ENCODE measurements at places on chromosomes 4 and X.

GRCh38 chr4:117421706-117422105 lies 336.3 kb upstream of the TRAM1L1 start:
- no peak for DNase-seq

GRCh38 chr4:173243321-173243720 lies 74.7 kb downstream of the GALNT7 start:
- DNase-seq, result no peak

DNA sequence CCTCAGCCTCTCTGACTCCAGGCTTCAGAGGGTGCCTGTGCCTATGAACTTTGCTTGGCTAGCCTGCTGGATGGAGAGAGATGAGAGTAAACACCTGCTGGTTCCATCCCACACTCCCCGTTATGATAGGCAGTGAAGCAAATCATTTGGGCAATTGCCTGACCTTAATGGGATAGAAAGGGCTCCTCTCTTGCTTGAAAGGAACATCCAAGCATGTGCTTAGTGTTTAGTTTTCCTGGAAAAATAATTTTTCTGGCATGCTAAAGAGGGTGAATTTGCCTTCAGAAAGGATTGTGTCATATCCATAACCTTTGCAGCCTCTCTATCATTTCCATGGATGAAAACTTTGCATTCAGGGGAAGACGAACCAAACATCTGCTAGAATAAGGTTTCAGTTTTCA lies 10.8 kb downstream of the PLAC1 start:
- DNase-seq, result no peak

- DNase-seq, result no peak
Measured at GRCh38 chr4:25163196-25163595, 2.9 kb upstream of the SEPSECS start.

DNA sequence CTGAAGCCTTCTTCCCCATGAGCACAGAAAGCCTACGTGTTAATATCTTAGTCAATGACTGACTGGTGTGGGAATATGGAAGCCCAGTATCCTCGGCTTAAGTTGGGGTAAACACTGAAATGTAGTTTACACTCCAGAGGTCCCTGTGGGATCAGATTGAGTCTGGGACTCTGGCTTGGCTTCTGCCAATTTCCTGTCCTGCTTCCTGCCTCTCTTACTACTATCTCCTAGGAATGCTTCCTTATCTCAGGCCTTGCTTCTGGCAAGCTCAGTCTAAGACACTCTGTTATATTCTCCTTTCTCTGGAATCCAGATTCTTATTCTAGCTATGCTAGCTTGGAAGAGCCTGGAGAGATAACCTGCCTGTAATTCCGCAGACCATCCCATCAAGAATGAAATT lies 174.0 kb upstream of the LDB2 start:
- no peak for DNase-seq

- no peak for DNase-seq
Measured at GRCh38 chrX:131762802-131763234, 218.9 kb downstream of the OR13H1 start.

DNA sequence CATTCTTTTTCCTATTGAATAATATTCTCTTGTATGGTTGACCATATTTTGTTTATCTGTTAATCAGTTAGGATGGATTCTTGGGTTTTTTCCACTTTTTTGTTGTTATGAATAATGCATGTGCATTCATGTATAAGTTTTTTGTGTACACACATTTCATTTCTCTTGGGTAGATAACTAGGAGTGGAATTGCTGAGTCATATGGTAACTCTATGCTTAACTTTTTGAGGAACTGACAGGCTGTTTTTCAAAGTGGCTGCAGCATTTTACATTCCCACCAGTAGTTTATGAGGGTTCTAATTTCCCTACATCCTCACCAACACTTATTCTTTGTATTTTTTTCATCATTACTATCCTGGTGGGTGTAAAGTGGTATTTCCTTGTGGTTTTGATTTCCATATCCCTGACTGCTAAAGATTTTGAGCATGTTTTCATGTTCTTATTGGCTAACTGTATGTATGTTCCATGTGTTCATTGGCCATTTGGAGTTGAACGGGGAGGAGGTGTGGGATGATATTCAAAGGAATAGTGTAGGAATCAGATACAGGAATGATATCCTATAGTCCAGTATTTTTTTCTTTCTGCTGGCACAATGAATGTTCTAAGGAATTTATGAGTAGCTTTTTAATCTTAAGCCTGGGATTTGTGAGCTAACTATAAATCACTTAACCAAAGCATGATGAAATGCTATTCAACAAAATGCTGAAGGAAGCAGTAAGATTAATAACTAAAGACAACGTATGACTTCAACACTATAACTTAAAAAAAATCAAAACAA lies 114.3 kb downstream of the AMELX start:
- no peak for DNase-seq

DNA sequence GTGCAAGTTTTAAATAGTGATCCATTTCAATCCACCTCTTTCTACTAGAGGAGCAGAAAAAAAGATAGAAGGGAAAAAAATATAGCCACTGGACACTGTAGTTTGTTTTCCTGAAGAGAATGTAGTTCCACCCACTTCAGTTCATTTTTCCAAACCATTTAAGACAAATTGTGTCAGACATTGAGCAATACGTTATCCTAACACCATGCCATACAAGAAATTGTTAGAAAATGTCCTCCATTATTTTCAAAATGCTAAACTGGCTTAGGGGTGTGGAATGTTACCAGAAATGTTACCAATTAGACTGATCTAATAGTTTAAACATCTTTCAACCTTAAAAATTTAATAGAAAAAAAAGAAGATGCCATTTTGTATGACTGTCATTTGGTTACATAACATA lies 48.6 kb upstream of the ETNPPL start:
- no peak for DNase-seq

All from activated T-cell treated with anti-CD3 and anti-CD28 coated beads, Interleukin-2, amount 50 U/mL, for 72 hours (primary cell).